Activated CD8-positive, alpha-beta T cell treated with anti-CD3 and anti-CD28 coated beads for 36 hours (primary cell): ENCODE measurements at places on chromosomes 5 and 9. TPM values are rescaled to one million over a fixed set of nuclear protein-coding genes. Genes with fewer than 3 reads are reported as not detected.

GABRB2 gene
- total RNA-seq, result not detected

DNA sequence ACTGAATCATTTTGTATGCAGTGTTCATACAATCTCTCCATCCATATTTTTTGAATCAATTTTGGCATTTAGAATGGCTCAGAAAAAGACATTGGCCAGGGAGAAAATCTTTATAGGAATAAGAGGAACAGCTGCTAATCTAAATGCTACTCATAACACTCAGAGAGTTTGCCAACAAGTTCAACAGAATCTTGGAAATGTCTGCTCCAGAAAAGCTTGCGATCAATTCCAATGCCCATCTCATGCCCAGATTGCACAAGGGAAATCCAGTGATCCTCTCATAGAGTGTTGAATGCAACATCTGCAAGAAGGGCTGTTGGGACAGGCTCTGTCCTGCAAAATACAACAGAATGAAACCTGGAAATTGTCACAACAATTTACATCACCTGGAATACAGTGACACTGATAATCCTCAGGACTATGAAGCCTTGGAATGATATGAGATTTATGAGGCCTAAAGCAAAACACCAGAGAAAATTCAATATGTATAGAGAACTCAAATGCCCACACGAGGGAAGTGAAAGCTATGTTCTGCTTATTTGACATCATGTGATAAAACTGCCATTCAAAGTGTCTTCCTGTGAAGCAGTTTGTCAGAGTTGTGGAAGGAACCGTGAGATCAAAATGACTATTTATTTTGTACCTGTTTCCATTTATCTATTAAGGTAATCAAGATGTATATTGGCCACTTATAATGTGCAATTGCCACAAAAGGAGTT, 190.1 kb downstream of the PARP8 start:
- DNase-seq, result no peak

- no peak for DNase-seq
Observed at GRCh38 chr5:147310059-147310704, 75.4 kb downstream of the STK32A start.

- DNase-seq, result peak; percentile 66
Observed at GRCh38 chr5:79020861-79021561, 35.9 kb upstream of the ARSB start.

DNA sequence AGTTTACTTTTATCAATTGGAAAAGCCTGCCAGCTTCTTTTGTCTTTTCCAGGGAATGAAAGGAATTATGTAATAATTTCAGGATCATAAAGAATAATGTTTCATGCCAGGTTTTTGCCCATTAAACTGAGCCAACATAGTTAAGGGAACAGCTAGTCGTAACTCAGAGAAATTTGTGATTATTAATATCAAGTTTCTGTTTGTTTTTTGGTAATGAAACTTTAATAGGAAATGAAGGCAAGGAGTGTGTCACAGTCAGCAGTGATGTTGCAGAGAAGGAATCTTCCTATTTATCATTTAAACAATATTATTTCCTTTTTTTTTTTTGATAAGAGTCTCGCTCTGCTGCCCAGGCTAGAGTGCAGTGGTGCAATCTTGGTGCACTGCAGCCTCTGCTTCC, 10.7 kb downstream of the NFIL3 start:
- no peak for DNase-seq

DNA sequence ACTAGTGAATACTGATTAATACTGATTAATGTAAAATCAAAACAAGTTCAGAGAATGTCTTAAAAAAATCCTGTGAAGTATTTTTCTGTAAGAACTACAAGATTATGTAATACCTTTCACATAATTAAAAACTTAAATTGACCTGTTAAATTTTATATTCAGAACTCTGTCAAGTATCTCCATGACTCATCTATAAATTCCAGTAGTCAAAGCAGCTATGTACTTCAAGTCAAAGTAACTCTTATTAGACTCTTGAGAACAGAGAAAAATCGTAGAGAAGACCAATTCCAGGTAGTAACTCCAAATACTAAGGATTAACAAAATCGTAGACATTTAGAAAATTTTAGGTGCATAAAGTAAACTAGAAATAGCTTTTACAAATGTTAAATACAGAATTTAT, 77.1 kb downstream of the HOMER1 start:
- DNase-seq, result no peak

GRCh38 chr5:1785062-1785461, 14.6 kb downstream of the MRPL36 start:
- DNase-seq, result no peak
